ENCODE measurements at places on chromosomes 4 and X.

DNA sequence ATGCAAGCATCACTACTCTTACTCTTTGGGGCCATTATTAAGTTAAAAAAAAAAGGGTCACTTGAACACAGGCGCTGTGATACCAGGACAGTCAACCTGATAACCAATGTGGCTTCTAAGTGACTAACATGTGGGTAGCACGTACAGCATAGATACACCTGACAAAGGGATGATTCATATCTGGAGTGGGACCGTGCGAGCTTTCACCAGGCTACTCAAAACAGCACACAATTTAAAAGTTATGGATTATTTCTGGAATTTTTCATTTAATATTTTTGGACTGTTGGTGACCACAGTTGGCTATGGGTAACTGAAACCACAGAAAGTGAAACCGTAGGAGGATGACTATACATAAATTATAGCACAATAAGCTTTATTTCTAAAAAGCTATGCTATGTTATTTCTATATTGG is 113.8 kb upstream of the STIM2 start:
- DNase-seq, result peak; percentile 13

DNA sequence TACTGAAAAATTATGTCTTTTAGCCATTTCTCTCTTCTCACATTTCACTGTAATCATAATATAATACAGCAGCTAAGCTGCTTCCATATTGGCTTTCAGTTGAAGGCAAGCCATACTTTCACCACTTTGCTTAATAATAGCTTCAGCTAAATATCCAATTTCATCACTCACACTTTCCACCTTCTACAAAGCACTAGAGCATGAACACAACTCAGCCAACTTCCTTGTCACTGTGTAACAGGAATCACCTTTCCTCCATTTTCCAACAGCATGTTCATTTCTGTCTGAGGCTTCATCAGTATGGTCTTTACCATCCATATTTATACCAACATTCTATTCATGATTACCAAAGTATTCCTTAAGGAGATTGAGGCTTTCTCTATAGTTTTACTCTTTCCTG is 219.8 kb upstream of the CTSO start:
- no peak for DNase-seq

DNA sequence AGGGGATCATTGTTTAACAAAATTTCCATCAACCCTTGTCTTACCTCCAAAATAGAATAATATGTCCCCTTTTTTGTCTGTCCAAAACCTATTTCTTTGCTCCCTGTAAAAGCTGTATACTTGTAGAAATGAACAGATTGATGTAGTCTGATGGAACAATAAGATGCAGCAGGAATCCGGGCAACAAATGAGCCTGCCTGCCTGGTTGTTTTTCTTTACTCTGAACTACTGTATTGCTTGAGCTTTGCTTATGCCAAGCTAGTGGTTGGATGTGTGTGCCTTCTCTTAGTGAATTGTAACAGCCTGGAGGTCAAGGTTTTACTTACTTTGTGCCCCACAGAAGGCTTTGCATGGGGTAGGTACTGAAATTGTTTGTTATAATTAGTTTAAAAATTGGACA is 116.2 kb upstream of the TLL1 start:
- DNase-seq, result no peak

- DNase-seq, result no peak
Observed at GRCh38 chr4:57442831-57443291, 332.7 kb upstream of the IGFBP7 start.

- DNase-seq, result no peak
Observed at GRCh38 chrX:19684311-19684710, 169.0 kb upstream of the MAP3K15 start.

- DNase-seq, result no peak
Observed at GRCh38 chr4:157888281-157888680, 284.5 kb downstream of the GASK1B start.

DNA sequence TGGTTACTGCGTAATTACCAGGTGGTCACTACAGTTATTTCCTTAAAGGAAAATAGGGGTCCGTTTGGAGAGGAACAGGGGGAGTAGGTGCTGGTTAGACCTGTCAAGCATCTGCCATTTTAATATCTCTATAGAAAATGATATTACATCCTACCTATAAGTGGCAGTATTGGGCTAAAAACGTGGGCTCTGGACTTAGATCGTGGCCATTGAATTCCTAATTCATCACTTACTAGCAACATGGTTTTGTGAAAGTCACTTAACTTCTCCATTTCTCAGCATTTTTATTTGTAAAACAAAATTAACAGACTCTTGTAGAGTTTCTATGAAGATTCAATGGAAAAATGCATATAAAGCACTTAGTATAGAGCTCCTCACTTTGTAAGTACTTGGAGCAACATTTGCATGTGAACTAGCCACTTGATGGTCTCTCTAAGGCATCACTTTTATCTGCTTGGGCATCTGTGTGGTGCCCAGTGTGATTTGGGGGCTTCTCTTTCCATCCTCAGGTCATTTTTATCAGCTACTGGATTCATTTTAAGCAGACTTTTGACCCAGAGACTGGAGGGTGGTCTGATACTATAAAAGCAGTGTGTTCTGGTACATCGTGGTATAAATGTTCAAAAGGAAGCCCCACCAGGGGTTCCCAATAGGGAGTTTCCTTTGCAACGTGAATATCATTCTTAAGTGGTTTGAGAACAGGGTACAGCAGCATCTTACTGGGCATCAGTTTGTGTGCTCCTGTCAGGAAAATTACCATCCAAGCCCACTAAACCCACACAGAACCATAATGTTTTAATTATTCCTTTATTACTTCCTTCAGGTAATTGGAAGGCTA is 42.7 kb upstream of the RASSF6 start:
- no peak for DNase-seq

- DNase-seq, result no peak
Observed at GRCh38 chr4:58113126-58113525, 1002.9 kb upstream of the IGFBP7 start.
